ENCODE measurements at places on chromosomes 7 and 10.

- no peak for DNase-seq
Measured at GRCh38 chr7:129799350-129799955, 153.3 kb downstream of the UBE2H start.

DNA sequence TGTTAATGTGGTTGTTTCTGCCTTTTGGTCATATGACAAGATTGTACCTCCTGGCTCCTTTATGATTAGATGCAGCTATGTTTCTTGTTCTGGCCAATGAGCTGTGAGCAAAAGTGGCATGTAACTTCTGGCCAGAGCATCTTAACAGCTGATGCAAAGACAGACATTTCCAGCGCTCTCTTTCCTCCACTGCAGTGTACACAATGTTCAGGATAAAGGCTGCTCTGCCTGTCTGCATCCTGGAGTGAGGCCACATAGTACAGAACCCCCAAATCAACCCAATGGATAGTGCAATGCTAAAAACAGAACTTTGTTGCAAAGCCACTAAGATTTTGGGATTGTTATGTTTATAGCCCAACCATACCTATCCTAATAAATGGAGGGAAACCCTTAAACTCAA, 17.9 kb downstream of the EPC1 start:
- no peak for DNase-seq

DNA sequence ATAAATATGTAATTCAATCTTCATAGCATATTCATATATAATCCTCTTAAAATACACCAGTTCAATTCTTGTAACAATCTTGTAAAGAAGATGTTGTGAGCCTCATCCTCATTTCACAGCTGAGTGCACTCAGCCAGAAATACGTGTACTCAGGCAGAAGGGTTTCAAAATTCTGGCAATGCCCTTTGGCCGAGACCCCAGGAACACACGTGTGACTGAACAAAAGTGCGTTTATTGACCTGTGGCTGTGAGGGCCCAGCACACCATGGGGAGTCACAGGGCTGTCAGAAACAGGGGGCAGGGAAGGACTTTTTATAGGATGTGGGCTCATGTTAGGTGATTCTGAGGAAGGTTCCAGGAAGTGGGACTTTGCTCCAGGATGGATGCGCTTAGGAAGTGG, 21.5 kb downstream of the GIMAP8 start:
- no peak for DNase-seq

DNA sequence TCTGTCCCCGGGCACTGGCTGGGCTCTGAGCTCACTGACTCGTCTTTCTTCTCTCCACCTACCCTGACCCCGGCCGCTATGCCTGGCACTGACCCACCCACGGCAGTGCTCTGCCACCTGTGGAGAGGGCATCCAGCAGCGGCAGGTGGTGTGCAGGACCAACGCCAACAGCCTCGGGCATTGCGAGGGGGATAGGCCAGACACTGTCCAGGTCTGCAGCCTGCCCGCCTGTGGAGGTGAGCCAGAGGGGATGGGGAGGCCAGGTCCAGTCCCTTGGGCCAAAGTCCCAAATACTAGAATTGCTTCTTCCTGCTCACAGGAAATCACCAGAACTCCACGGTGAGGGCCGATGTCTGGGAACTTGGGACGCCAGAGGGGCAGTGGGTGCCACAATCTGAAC, 27.3 kb downstream of the TBATA start:
- DNase-seq = no peak

DNA sequence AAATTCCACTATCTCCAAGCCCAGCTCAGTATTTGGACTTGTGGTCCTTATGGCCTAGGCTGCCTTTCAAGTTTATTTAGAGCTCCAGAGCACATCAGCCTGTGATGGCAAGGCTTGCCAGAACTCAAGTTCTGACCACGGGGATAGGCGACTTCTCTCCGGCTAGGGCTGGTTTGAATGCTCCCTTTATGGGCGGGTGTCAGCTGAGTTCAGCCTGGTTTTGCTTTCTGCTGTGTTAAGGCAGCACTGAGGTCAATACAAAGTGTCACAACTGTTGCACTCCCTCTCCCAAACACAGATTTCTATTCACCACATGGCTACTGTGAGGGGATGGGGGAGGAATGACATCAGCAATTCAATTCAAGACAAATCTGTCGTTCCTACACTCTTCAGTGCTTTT, 318.1 kb upstream of the MYO3A start:
- no peak for DNase-seq

DNA sequence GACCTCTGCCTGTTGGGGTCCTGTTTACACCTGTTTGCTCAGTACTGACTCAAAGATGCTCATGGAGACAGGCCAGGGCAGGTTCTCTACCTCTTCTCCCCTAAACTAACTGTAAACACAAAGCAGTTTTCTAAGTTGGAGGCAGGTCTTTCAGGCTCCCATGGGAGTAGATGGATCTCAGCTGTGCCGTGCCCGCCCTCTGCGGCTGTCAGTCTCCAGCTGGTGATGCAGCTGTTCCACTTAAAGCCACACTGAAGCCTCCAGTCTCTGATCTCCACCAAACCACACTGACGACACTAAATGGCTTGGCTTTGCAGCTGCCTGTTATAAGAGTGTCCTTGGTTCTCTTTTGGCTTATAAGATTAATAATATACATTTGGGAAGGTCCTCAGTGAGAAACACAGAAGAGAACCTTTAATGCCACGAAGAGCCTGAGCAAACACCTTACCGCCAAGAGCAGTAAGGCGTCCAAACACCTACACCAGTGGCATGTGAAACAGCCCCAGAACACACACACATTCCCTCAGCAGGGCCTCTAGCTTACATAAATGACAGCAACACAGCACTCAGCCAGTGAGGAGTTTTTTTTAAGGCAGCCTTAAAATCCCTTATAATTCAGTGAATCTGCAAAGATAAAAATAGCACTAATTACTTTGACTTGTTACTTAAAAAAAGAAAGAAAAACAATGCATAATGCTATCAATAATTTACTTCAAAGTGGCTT, 60.4 kb upstream of the KCNIP2 start:
- DNase-seq = peak; percentile 65

DNA sequence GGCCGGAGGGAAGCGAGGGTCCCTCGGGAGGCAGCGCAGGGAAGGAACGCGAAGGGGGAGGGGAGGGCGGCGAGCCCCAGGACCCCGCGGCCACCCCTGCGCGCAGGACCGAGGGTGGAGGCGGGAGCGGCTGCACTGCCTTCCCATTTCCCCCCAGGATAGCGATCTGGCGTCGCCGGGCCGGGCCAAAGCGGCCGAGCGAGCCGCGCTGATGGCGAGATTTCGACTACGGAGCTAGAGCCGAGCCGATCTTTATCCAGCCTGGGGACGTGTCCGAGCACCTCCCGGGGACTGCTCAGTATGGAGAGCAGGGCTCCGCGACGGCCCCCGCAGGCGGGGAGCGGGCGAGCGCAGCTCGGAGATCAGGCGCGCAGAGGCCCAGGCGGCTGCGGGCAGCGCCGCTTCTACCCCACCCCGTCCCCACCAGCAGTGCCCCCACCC, 590 bp upstream of the CRTAC1 start:
- no peak for DNase-seq

DNA sequence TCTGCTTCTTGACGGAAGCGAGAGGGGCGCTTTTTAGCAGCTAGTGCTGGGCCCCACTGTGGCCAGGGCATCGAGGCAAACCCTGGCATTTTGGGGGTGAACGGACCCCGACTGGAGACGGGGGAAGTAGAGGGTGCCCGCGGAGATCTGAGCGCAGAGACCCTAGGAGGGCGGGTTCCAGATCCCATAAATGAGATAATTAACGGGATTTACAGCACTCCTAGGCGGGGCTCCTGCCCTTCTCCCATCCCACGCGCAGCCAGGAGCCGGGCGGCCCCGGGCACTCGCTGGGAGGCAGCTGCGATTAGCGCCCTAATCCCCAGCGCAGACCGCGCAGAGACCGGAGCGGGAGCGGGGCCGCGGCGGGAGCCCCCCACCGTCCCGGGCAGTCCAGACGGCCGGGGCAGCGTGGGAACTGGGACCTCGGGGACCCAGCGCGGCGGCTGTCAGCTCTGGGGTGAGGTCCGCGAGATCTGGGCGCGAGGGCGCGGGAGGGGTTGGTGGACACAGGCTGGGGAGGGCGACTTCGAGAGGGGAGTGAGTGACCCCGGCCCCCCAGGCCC, 735 bp downstream of the JCAD start:
- no peak for DNase-seq

All from GM20000 (cell line).